Stimulated activated naive B cell treated with anti-CD40 and anti-IgM and Interleukin-4, amounts not matched to agents 10 μg/mL and 1 μg/mL and 100 μg/mL, for 72 hours (primary cell): ENCODE measurements at places on chromosomes 2 and 18.
A peak's percentile ranks its signal among the peaks of the same experiment; 100 is the strongest.

- no peak for DNase-seq
Measured at GRCh38 chr18:49177812-49178211, 227.0 kb upstream of the SMAD7 start.

DNA sequence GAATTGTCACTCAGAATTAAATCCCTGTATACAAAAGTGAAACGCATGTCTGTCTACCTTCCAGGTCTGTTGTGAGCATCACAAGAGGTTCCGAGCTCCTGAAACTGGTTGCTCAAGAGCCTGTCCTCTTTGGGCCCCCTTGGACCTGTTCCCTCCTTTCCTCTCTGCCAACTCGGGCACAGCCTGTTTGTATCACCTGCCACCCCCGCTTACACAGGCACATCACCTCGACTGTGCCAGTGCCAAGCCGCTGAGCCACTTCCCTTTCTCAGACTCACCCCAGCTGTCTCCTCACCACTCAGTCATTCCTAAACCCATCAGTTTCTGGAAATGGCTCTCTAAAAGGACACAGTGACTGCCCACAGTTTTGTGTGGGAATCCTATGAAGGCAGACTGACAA, 3.1 kb downstream of the EFR3B start:
- peak; percentile 32 for DNase-seq

- no peak for DNase-seq
Measured at GRCh38 chr2:232714969-232715368, 17.8 kb downstream of the GIGYF2 start.

DNA sequence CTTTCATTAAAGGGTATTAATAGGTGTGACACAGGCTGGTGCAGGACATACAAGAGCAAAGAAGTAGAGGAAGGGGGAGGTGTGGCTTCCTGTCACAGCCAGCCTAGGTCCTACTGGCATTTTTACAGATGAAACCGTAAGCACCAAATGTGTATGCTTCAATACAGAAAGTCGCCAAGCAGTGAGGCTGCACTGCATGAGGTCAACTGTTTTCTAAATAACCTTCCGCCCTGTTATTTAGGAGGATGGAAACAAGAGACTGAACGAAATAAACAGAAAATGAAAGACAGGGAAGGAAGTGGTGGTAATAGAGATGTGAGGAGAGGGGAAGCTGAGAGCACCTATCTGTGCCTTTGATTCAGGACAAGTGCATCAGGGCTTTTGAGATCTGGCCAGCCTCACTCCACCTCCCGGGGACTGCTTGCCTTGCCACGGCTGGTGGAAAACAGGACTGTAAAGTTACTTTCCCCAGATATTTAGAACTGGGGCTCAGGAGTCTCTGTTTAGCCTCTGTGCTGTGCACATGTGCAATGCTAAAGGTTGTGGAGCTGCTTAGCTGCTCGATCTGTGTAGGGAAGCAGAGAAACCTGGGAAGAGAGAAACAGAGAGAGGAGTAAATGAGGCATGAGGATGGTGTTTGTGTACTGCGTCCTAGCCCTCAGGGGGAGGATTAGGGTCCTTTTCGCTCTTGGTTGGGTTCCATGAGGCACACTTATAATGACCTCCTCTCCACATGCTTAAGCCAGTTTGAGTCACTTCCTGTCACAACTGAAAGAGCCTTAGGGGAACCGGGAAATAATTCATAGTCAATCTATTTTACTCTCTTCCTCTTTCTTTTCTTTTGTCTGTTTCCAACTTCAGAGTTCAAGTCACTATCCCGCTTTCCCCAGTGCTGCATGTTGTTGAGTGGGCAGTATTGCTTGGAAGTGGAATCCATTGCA, 62.3 kb upstream of the BOD1L2 start:
- DNase-seq, result no peak

DNA sequence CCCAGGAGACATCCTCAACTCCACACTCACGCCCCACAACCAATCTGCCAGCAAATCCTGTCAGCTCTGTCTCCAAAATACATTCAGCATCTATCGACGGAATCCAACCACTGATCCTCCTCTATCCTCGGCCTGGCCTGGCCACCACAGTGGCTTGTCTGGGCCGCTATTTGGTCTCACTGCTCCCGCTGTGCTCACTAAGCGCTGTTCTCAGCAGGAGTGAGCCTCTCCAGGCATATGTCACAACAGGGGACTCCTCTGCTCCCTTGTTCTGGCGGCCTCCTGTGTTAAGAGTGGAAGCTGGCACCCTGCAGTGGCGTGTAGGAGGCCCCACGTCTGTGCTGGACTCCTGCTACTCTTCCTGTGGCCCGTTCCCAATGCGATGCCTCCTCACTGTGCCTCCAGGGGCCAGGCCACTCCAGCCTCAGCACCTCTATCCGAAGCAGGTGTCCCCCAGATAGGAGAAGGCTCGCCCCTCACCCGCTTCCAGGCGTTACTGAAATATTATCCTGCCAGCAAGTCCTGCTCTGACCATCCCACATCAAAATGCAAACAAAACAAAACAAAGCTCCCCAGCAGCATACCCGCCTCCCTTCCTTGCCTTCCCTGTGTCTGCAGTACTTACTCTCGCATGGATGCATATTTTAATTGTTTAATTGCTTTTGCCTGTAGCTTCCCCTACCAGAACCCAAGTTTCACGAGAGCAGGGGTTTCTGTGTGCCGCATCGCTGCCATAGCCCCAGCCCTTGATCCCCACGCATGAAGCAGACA, 39.9 kb downstream of the CENPO start:
- DNase-seq, result no peak

GRCh38 chr2:207224791-207225482, 59.2 kb upstream of the KLF7 start:
- no peak for DNase-seq

GRCh38 chr18:37298816-37299215, 266.8 kb downstream of the CELF4 start:
- DNase-seq, result no peak

GRCh38 chr2:136259551-136259950, 141.6 kb upstream of the CXCR4 start:
- no peak for DNase-seq

- no peak for DNase-seq
Measured at GRCh38 chr2:131577812-131578211, 50.1 kb downstream of the CCDC74A start.

- DNase-seq, result no peak
Measured at GRCh38 chr2:181943411-181944124, 42.1 kb upstream of the PPP1R1C start.

DNA sequence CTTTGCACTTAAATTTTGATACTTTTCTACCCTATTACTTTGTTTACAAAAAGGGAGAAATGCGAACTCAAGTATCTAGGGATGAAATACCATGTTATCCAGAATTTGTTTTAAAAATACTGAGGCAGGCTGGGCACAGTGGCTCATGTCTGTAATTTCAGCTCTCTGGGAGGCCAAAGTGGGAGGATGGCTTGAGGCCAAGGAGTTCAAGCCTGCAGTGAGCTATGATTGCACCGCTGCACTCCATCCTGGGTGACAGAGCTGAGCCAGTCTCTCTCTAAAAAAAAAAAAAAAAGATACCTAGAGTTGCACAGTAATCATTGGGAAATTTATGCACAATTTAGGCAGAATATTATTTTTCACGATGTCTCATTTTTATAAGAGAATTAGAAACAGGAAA, 12.4 kb upstream of the VAPA start:
- no peak for DNase-seq

- DNase-seq, result no peak
Measured at GRCh38 chr2:59604123-59604522, 949.3 kb downstream of the BCL11A start.

- DNase-seq, result no peak
Measured at GRCh38 chr2:241351640-241352031, 4.4 kb upstream of the FARP2 start.

- DNase-seq, result no peak
Measured at GRCh38 chr2:190532581-190532980, 1.9 kb downstream of the NEMP2 start.

- no peak for DNase-seq
Measured at GRCh38 chr18:14098428-14098827, 33.8 kb downstream of the ZNF519 start.

DNA sequence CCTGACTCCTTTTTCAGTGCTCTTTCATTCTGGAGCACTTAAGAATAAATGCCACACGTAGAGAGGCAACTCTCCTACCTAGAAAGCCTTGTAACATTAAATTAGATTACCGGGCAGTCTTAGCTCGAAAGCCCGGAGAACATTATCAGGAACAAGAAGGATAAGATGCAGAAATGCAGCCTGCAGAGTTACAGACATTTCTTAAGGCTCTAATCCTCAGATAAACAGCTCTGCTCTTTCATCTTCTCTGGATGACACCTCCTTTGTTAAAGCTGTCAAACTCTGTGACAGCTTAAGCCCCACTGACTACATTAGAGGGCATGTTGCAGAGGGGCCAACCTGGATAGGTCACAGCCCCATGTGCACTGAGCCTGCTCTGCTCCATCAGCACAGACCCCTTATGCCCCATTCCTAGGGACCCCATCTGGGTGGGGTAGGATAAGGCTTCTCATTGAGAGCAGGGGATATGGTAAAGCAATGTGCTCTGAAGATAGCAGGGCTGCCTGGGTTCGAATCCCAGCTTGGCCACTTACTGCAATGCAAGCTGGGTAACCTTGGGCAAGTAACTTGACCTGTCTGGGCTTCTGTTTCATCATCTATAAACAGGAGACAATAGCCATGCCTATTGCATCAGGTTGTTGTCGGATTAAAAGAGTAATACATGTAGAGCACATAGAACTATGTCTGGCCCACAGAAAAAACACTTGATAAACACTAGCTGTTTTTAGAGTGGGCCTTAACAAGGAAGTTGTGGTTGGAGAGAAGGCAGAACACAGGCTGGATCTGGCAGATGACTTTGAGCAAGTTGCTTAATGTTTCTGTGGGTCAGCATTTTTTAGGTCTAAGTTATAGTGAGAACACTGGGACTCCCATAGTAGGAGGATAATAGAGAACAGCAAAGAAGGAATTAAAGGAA, 111.4 kb downstream of the THNSL2 start:
- no peak for DNase-seq

DNA sequence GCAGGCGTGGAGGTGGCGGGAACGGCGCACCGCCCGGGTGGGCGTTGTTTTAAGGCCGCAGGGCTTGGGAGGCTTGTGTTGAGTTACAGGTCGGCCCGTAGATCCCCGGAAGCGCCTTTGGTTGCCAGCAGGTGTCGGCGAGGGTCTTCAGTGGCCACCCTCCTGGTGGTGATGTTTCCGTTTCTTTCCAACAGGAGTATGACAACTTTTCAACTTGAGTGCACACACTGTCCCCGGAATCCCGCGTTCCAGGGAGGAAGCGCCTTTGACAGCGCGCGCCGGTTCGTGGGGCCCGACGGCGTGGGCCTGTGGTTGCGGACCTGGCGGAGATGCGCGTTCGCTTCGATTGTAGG, 1.0 kb upstream of the HDAC4 start:
- no peak for DNase-seq

GRCh38 chr18:39946623-39947061, 2008.4 kb upstream of the PIK3C3 start:
- no peak for DNase-seq

GRCh38 chr2:16330012-16330411, 335.6 kb downstream of the CYRIA start:
- DNase-seq, result no peak

GRCh38 chr2:50858156-50858555, 173.8 kb downstream of the NRXN1 start:
- no peak for DNase-seq

GRCh38 chr2:106284255-106284654, 90.2 kb upstream of the UXS1 start:
- DNase-seq, result no peak

DNA sequence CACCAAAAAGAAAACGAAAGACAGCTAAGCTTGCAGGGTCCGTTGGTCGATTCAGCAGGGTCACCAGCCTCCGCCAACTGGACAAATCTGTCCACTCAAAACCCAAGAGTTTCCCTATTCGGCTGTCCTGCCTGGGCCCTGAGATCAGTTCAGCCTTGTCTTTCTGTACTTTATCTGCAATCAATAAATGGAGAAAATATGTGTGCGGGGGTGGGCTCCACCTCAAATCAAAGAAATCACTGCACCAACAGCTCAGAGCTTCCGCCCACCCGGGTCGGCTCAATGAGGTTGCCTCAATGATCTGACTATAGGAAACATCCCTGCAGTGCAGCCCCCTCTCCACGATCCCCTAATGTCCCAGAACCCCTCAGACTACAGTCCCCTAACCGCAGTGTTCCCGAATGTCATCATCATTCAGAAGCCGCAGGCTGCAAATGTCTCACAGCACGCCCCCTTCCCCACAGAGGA, 447 bp downstream of the GGCX start:
- no peak for DNase-seq

GRCh38 chr2:175903384-175903936, 98.6 kb downstream of the LNPK start:
- no peak for DNase-seq

- no peak for DNase-seq
Measured at GRCh38 chr18:21550510-21550970, 50.0 kb downstream of the ESCO1 start.

GRCh38 chr18:45567123-45567522, 48.2 kb upstream of the SLC14A2 start:
- no peak for DNase-seq

GRCh38 chr2:22879009-22879863, 505.7 kb upstream of the KLHL29 start:
- DNase-seq, result no peak

GRCh38 chr18:1559563-1559962, 654.9 kb downstream of the ADCYAP1 start:
- DNase-seq, result no peak

DNA sequence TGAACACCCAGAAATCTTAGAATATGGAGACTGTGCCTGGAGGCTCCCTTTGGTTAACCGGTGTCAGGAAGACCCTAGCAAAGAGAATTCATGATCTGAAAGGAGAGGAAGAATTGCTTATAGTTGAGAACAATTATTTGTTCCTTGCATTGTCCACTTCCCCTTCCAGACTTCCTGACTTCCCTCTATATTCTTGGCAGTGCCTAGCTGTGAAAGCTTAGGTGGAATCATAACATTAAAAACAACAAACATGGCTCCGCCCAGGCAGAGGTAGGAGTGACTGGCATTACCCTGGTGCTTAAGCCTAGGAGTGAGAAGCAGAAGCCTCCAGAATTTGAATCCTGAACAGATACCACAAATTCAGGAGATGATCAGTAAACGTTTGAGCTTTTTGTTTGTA, 1.9 kb downstream of the TTL start:
- no peak for DNase-seq

DNA sequence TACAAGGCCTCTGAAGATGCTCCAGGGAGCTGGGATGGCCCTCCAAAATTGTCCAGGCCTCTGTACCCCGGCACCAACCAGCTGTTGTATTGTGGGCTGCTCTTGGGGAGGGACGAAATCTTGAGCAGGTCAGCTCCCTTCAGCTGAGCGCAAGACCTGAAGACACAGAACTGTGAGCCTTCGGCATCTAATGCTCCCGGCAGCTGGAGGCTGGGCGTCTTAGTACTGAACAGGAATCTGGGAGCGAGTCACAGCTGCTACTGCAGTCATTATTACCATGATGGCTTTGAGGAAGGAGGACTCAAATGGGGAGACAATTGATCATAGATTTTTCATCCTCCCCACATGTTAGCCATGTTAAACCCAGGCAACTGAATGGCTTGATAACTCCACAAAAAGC, 83.0 kb upstream of the LTBP1 start:
- DNase-seq, result no peak

GRCh38 chr2:64263315-64263714, 119.1 kb upstream of the PELI1 start:
- DNase-seq, result no peak
